Natural killer cell treated with Interleukin-12 subunit alpha and Interleukin-12 subunit beta and Interleukin-15 and Interleukin-18, amount 100 ng/mL, for 72 hours (primary cell): ENCODE measurements at places on chromosomes 4 and X. TPM values are rescaled to one million over a fixed set of nuclear protein-coding genes. Genes with fewer than 3 reads are reported as not detected.

MBNL3 gene
- 15.5 TPM for total RNA-seq

DUSP9 gene
- total RNA-seq: not detected

GPRASP1 gene
- 1.1 TPM for total RNA-seq

DMRTC1B gene
- total RNA-seq: not detected

MND1 gene
- total RNA-seq: 13.5 TPM

MAOA gene
- total RNA-seq: 1.8 TPM

XK gene
- 0.33 TPM for total RNA-seq

ZFYVE28 gene
- total RNA-seq: 13.8 TPM

CT45A1 gene
- total RNA-seq: not detected

SGMS2 gene
- total RNA-seq: 0.50 TPM

RBMXL3 gene
- not detected for total RNA-seq

SPANXN4 gene
- total RNA-seq: not detected

ELOVL6 gene
- total RNA-seq: 20.2 TPM

ARL9 gene
- total RNA-seq: not detected

MED12 gene
- total RNA-seq: 68.5 TPM

CT47B1 gene
- not detected for total RNA-seq
